ENCODE measurements at places on chromosomes 2 and 18.

GRCh38 chr18:58823412-58823811, 41.3 kb upstream of the ZNF532 start:
- DNase-seq, result no peak

GRCh38 chr2:155308367-155309009, 610.0 kb downstream of the KCNJ3 start:
- DNase-seq, result no peak

GRCh38 chr2:160109243-160109642, 46.8 kb upstream of the PLA2R1 start:
- DNase-seq, result no peak

DNA sequence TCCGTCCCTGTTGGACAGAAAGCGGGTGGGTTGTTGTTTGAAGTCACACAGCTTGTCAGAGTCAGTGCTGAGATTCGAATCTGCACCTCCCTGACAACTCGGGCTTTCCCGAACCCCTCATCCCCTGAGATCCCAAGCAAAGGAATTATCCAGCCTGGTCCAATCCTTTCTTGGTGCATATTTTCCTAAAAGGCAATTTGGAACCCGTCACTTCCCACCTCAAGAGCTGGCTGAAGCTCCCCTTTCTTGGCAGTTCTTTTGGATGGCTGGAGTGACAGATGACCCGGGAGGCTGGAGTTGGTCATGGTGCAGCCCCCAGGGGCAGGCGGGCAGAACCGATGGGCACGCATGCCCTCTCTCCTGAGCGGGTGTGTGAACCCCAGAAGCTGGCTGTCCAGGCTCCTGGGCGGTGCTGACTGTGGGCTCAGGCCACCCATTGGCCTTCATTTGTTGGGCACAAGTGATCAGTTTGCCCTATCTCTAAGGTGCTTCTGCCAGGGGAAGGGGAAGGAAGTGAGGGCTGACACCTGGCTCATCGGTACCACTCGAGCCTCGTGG, 97.8 kb downstream of the ASB1 start:
- DNase-seq, result no peak

DNA sequence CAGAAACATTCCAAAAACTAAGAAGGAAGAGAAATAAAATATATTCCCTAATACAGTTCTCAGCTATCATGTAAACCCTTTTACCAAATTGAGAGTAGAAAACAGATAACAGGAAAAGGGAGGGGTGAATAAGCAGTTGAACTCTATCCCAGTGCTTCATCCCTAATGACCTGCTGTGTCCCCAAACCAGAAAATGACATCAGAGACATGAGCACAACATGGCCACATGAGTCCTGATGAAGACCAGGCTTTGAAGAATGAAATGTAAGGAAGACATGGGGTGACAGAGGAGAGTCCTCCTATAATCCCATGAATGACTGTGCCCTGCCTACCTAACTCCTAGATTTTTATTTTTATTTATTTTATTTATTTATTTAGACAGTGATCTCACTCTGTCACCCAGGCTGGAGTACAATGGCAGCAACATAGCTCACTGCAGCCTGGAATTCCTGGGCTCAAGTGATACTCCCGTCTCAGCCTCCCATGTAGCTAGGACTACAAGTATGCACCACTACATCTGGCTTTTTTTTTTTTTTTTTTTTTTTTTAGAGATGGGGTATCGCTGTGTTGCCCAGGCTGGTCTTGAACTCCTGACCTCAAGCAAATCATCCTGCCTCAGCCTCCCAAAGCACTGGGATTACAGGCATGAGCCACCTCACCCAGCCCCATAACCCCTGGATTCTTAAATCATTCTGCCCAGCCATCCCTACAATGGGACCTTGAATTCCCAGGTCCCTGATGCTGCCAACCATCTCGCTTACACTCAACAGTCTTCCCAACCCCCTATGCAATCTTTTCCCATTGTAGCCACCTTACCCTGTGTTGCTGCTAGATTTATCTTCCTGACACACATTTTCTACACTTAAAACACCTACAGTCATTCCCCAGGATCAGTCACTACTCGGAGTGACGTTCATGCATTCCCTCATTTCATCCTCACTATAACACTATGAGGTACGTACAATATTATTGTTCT, 64.5 kb downstream of the ANKRD44 start:
- DNase-seq, result no peak

GRCh38 chr2:73749314-73749713, 12.2 kb upstream of the TPRKB start:
- DNase-seq, result no peak

GRCh38 chr2:53632714-53633113, 134.9 kb upstream of the CHAC2 start:
- DNase-seq, result peak; percentile 69

DNA sequence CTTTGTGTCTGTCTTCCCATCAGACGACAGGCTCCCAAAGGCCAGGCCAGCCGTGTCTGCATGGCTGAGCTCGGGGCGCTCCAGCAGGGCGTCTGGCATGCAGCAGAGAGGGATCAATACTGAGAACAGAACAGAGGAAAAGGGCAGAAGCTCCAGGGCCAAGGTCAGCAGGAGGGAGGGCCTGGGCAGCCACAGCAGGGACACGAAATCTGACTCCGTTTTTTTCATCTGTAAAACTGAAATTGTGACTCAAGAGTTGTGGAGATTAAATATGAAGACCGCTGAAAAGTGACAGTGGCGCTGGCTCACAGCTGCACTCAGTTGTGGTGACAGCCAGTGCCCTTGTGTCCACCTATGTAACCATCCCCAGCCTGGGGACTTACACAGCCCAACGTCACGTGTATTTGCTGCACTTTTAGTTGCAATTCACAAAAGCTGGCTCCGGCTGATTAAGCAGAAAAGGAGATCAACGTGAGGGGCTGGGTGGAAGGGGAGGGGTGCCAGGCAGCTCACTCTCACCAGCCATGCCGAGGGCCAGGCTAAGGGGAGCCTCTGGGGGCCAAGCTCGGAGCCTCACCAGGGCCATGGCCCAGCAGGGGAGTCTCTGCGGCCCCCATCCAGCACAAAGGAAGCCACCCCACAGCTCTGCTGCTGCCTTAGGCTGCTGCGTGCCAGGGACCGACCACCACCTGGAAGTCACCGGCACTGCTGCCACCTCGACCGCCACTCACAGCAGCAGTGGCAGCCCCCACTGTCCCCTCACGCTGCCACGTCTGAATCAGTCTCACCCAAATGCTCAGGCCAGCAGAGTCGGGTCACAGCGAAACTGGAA, 74.7 kb downstream of the EIPR1 start:
- no peak for DNase-seq

DNA sequence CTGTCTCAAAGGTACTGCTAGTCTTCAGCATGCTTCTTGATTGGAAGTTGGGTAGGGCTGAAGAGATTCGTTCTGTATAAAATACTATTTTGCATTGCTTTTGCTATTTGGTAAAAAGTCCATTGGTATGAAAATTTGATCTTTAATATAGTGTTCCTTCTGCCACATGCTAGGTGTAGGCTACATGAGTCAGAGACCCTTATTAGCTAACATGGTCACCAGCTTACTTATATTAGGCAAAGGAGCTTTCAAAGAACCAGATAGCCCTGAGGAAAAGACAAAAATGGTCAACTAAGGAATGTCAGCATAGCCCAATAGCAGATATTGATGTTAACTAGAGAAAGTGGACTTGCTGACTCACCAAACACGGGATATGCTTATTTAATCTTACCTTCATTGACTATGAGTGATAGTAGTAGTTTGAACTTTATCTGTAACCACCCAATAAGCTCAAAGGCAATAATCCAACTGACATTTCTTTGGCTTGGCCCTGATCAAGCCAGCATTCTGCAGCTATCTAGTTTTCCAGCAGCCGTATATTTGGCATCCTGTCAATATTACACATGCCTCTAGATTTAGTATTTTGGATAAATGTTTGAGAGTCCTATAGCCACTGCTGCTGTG, 110.0 kb downstream of the TPGS2 start:
- DNase-seq, result no peak

DNA sequence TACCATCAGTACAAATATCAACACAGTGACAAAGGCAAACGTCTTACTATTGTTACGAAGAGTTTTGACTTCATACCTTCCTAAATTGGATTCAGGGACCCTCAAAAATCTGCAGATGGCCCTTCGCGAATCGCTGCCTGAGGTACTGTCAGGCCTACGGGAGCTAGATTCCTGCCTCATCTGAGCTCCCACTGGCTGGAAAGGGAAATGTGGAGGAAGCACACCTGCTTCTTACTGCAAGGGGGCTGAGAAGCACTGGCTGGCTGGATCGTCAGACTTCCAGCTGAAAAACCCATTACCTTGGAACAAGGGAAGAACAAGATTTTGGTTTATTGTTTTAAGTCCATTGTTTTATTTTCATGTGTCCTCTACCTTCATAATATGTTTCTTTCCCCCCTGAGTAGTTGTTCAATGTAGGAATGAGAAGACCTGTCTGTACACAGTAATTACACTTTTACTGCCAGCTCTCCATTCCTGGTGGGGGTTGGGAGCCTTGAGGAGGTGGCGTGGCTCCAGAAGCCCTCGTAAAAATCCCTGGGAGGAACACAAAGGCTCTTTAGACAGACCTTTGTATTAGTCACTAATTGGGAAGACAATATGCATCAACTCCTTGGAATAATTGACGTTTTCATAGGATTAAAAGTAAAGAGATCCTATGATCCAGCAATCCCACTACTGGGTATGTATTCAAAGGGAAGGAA, 124.1 kb upstream of the NOSTRIN start:
- DNase-seq, result no peak

Data from fibroblast of skin of right quadriceps (primary cell).